ENCODE measurements at places on chromosomes 1 and 21.

DNA sequence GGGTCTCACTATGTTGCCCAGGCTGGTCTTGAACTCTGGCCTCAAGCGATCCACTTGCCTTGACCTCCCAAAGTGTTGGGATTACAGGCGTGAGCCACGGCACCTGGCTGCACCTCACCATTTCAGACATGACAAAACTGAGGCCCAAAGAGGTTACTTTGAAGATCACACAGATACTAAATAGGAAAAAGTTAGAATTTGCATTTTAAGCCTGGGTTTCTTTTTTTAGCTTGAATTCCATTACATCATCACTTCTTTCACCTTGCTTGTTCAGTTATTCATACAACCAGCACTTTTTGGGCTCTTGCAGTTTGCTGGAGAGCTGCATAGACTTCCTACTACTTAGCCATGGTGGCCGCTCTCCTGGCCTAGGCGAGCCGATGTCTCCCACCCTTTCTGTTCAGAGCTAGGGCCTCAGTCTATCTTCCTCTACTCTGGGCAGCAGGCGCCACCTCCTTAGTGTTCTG lies 16.3 kb upstream of the CD2 start:
- DNase-seq: no peak

GRCh38 chr1:39214998-39215873 lies 10.7 kb downstream of the MACF1 start:
- DNase-seq: no peak

- no peak for DNase-seq
These were observed 13.9 kb downstream of the SERTAD4 start for GRCh38 chr1:210246447-210246846.

DNA sequence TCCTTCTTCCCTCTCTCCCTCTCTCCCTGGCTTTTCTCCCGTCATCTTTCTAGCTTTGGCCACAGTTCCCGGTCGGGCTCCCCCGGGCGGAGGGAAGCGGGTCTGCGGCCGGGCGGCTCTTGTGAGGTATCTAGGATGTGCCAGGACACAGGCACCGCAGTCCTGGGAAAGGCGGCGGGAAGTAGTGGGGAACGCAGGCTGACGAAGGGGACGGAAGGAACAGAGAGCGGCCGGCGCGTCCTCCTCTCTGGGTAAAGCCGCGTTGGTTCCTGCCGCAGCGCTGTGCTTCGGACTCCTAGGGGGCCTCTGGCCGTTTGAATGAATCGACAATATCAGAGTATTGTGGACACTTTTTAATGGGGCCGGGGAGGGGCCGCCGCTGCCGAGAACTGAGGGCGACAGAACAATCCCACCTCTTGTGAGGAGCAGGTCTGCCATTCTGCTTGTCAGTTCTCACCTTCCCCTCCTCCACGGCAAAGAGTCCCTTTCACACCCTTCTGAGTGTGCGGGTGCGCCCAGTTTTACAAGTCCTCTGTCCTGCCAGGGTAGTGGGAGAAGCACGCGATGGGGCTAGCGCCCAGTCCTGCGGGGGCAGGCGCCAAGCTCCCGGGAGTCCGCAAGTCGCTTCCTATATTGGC lies 1.2 kb upstream of the LHX9 start:
- DNase-seq: no peak

DNA sequence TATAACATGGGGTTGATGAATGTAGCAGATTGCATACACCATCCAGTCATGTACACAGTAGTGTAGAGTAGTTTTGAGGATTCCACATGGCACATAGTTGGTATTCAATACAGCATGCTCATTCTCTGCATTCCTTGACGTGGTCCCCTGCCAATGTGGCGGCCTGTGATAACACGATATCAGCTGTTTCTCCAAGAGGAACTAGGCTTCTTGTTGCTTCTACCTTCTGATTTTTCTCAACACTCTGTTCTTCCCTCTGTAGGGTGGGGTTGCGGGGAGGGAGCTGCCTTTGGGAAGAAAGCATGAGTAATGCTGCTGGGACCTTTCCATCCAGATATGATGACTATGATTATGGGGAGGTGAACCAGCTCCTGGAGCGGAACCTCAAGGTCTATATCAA lies 19.4 kb downstream of the SESN2 start:
- no peak for DNase-seq

- DNase-seq: peak; percentile 21
These were observed 510.3 kb downstream of the NPHP4 start for GRCh38 chr1:5481889-5482288.

GRCh38 chr1:226549937-226550671 lies 1.5 kb downstream of the STUM start:
- DNase-seq: peak; percentile 58

- DNase-seq: no peak
These were observed 339.5 kb downstream of the PTPRU start for GRCh38 chr1:29575826-29576225.

- no peak for DNase-seq
These were observed 148.6 kb downstream of the GRIK3 start for GRCh38 chr1:36885540-36886357.

- no peak for DNase-seq
These were observed 9.8 kb downstream of the BARHL2 start for GRCh38 chr1:90707363-90707710.

DNA sequence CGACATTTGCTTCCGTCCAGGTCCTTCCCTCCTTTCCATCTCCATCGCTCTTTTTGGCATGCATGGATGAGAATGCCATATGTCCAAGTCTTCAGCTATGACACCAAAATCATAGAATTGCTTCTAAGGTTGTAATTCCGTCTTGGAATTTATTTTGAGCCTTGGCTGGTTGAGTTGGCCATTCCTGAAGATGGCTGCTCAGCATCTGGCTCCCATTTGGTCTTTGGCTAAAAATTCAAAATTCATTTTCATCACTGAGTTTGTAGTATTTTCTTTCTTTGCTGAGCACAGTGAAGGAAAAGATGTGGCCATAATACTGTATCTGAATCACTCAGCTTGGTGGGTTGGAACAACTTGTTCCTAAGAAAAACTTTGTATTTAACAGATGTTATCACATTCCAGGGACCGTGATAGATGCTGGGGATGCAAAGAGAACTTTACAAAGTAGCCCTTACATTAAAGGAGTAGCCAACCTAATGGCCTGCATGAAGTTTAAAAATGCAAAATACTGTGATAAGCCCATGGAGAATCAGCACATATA lies 15.6 kb downstream of the JUN start:
- no peak for DNase-seq

DNA sequence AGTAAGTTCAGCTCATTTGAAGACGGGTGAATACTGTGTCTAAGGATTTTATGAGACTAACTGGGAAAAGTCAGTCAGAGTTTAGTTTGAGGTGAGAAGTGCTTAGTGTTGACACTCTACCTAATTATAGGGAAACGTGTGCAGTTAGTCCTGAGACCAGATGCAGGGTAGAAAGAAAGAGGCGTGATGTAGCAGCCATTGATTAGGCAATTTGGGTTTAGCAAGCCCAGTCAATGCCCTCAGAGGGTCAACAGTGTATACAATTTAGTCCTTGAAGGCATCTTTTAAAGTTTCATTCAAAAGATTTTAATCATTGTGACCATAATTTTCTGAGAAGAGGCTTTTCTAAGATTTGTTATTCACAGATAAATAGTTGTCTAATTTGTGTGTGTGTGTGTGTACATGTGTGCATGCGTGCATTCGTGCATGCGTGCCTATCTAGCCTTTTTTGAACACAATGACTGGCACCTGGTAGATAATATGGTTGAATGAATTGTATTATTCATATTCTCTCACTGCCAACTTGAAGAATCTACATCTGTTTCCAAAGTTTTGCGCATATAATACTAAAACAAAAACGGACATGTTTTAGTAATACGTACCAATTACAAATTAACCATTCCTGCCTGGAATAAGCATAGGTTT lies 332.9 kb downstream of the SRGAP2C start:
- DNase-seq: no peak

DNA sequence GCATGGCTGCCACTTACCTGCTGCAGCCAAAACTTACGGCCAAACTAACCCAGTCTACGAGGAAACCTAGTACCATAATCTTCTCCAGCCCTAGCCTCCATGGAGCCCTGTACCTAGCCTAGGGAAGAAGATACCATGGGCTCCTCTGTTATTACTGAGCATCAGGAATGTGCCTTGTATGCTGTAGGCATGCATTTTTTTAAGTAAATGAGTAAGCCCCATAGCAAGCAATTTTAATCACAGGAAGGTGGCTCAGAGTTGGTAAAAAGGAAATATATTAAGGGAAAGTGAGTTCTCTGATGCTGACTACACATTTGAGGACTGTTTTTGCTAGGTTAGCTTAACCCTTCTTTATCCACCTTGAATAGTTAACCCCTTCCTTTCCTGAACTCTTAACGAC lies 21.2 kb downstream of the NFASC start:
- DNase-seq: no peak
